ENCODE measurements at places on chromosomes 1 and 21. TPM values are rescaled to one million over a fixed set of nuclear protein-coding genes. Genes with fewer than 3 reads are reported as not detected.

- DNase-seq = no peak
- no peaks in the 10 kb centered on the region for H3K4me1 ChIP-seq
- H3K4me3 ChIP-seq = no peak overlapping the region
- no peaks in the 10 kb centered on the region for H3K36me3 ChIP-seq
Observed at GRCh38 chr1:48560116-48560515, 88.1 kb upstream of the SPATA6 start.

DNA sequence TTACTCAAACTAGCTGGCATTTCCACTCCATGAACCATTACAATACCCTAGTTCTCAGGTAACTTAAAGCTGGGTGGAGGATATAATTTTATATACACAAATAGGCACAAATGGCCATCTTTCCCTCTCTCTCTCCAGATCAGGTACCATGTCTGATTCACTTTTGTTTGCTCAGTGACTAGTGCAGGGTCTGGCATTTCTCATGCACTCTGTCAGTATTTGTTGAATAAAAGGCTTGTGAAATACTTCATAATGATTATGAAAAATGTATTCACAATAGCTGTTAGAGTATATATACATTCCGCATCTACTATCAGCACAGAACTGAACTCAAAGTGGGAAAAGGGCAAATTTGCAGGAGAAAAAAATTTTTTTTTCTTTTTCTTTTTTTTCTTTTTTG, 510.2 kb upstream of the USP24 start:
- H3K27me3 ChIP-seq = peaks cover 5% of the 10 kb centered on the region
- no peaks in the 10 kb centered on the region for H3K36me3 ChIP-seq
- H3K4me1 ChIP-seq = no peaks in the 10 kb centered on the region
- H3K27ac ChIP-seq = no peak overlapping the region
- H3K4me3 ChIP-seq = no peak overlapping the region

- H3K27ac ChIP-seq = no peak overlapping the region
- H3K4me3 ChIP-seq = no peak overlapping the region
Observed at GRCh38 chr1:201329801-201330200, 46.5 kb downstream of the PKP1 start.

DNA sequence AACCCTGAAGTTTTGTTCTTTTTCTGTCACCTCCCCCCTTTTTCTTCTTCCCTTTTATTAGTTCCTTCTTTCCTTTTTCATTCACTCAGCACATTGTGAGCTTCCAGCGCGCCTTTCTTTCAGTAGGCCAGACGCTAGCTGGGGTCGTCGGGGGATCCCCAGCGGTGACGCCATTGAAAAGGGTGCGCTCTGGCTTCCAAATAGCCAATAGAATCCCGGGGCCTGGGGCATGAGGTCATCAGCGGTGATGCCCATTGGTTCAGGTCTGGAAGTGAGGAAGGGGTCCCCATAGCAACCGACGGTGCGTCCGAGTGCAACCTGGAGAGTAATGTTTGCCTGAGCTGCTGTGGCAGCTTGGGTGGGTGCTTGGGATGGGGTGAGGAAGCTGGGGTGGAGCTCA, 6.9 kb upstream of the EFNA3 start:
- H3K27me3 ChIP-seq = no peaks in the 10 kb centered on the region
- no peak overlapping the region for H3K4me3 ChIP-seq

The GPR25 gene
- 0.29 TPM for total RNA-seq

The TCP10L gene
- 0.31 TPM for total RNA-seq

The FCRL6 gene
- 0.20 TPM for total RNA-seq

Measured in activated CD8-positive, alpha-beta T cell treated with anti-CD3 and anti-CD28 coated beads for 36 hours (primary cell).